RKO (cell line): ENCODE measurements at places on chromosomes 1 and 21.

DNA sequence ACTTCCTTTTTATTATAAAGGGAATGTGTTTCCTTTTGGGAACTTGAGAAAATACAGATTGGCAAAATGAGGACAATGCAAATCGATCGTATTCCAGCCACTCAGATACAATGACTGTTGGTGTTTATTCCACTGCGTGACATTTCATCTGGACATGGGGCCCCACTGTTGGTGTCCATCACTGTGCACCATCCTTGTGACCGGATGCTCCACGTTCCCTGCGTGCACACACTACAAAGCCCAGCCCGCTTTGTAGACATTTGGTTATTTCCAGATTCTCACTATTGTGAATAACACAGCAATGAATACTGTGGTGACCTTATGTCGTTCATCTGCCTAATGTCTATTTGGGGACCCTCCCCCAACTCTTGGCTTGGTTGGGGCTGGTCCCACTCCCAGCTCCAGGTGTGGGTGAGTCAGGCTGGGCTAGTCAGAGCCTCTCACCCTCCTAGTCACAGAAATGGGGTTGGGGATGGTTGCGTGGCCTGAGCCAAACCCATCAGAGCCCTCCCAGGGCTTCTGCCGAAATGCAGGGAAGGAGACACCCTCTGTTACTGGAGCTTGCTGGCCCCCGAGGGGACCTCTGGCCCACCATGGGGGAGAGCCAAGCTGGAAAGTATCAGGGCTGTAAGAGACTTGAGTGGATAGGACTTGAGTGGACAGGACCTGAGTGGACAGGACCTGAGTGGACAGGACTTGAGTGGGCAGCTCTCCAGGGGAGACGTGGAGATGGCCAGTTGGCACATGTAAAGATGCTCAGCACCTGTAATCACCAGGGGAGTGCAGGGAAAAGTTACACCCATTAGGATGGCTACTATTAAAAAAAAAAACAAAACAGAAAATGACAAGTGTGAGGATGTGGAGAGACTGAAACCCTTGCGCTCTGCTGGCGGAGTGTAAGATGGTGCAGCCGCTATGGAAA is 57.1 kb upstream of the ADARB1 start:
- no peak for DNase-seq

- no peak for DNase-seq
Measured at GRCh38 chr1:164926107-164926506, 367.1 kb downstream of the PBX1 start.

DNA sequence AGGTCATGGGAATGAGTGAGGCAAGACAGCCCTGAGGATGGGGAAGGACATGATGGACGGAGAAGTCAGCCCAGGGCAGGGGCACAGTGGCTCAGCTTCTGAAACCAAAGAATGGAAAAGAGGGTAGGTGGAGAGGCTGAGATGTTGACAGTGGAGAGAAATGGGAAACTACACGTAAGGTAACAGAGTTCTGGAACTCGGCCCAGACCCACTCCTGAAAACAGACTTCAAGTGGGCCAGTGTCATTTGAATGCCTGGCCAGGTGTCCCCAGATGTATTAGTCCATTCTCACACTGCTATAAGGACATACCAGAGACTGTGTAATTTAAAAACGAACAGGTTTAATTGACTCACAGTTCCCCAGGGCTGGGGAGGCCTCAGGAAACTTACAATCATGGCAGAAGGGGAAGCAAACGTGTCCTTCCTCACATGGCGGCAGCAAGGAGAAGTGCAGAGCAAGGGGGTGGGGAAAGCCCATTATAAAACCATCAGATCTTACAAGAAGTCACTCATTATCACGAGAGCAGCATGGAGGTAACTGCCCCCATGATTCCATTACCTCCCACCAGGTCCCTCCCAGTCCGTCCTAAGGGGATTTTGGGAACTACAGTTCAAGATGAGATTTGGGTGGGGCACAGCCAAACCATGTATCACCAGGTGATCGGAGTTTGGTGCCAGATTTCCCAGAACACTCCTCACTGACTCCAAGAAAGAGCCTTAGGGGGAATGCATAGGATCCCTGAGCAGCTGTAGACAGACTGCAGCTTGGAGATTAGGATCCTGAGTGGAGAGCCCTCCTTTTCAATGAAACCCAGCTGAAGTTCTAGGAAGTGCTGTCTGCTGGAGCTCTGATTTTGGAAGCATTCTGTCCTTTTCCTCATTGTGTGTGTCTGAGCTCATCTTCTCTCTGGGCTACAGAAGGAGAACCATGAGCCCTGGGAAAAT is 40.3 kb downstream of the FHAD1 start:
- no peak for DNase-seq

DNA sequence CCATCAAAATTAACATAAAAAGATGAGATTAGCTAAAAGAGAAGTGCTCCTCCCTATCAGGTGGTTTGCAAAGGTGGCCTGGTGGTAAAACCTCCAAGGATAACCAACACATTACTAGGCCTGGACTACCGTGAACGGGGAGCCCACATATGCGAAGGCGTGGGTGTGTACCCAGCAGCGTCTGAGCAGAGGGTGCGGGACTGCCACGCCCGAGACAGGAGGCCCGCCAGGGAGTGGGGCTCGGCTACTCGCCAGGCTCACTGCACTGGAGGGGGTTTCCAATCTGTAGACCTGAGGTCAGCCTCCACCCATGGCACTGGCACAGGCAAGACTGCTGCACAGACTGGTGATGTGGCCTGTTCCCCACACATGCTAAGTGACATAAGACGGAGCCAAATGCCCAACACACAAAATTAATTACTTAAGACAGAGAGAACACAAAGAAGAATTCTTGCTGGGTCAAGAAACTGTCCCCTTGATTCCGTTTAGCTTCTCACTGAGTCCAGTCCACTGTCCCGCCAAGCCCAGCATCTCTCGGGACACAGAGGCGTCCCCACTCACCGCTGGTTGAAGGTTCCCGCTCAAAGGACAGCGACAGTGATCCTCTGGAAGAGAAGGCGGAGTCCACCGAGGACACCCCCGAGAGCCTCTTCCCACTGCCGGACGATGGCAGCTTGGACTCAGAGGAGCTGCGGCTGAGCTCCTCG is 23.4 kb downstream of the RIPK4 start:
- DNase-seq: no peak

GRCh38 chr1:7450838-7451237 is 320.3 kb upstream of the VAMP3 start:
- no peak for DNase-seq

- DNase-seq: no peak
Measured at GRCh38 chr21:38740090-38740489, 65.6 kb upstream of the ETS2 start.

- DNase-seq: no peak
Measured at GRCh38 chr1:237507005-237507404, 383.7 kb downstream of the ZP4 start.

GRCh38 chr21:34311561-34312330 is 52.1 kb upstream of the KCNE2 start:
- DNase-seq: no peak

DNA sequence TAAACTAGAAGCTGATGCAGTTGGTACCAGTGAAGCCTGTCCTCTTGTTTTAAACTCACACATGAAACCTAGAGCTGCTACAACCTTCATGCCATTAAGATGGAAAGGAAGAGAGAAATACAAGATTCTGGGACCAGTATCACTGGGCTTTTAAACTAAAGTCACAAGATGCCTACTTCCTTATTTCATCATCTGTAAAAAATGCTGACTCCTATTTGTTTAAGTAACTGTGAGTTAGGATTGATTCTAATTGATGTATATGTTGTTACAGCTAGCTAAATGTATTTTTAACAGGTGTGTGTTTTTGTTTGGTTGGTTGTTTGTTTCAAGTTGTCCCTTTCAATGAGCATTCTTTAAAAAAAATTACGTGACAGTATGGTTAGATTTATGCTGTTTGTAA is 833.3 kb upstream of the PRMT6 start:
- no peak for DNase-seq

- no peak for DNase-seq
Measured at GRCh38 chr1:17119773-17120480, 676 bp upstream of the PADI2 start.

GRCh38 chr1:192350356-192350755 is 33.6 kb downstream of the RGS21 start:
- DNase-seq: no peak

- no peak for DNase-seq
Measured at GRCh38 chr1:57132993-57133622, 167.3 kb upstream of the C8B start.

GRCh38 chr1:40857737-40858136 is 4.4 kb downstream of the CITED4 start:
- DNase-seq: no peak

- DNase-seq: no peak
Measured at GRCh38 chr1:219294251-219294650, 120.6 kb downstream of the LYPLAL1 start.

DNA sequence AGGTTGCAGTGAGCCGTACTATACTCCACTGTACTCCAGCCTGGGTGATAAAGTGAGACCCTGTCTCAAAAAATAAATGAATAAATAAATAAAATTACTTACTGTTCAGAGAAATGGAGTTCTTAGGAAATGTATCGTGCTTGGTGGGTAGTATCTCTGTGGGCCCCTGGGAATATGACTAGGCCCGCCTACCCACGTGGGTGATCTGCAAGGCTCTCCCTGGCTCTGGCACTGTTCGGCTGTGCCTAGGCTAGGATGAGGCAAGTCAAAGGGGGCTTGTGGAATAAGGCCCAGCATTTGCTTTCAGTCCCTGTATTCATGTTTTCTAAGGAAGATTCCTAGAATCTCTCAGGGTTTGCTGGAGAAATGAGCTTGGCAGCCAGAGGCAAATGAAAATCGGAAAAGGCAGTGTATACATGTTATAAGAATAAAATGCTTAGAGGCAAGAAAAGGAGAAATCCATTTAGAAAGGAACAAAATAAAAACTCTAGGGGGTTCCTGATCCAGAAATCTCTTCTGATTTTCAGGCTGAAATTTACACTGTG is 4.5 kb upstream of the CSRP1 start:
- no peak for DNase-seq

- DNase-seq: no peak
Measured at GRCh38 chr1:198848649-198849048, 209.8 kb downstream of the PTPRC start.

DNA sequence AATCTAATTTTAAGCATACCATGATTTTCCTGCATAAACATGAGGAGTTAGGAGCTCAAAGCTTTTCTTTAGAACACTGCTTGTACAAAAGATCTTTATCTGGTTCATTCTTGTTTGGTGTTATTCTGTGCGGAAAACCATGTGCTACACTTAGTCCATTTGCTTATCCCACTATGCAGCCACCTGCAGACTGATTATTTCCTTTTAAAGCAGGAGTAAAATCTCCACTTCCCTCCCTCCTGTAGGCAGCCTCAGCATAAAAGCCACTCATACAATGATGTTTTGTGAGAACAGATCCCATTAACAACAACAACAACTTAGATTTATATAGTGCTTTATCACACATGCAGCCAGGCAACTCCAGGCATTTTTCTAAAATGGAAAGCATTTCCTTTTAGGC is 355.3 kb upstream of the NEGR1 start:
- DNase-seq: no peak

DNA sequence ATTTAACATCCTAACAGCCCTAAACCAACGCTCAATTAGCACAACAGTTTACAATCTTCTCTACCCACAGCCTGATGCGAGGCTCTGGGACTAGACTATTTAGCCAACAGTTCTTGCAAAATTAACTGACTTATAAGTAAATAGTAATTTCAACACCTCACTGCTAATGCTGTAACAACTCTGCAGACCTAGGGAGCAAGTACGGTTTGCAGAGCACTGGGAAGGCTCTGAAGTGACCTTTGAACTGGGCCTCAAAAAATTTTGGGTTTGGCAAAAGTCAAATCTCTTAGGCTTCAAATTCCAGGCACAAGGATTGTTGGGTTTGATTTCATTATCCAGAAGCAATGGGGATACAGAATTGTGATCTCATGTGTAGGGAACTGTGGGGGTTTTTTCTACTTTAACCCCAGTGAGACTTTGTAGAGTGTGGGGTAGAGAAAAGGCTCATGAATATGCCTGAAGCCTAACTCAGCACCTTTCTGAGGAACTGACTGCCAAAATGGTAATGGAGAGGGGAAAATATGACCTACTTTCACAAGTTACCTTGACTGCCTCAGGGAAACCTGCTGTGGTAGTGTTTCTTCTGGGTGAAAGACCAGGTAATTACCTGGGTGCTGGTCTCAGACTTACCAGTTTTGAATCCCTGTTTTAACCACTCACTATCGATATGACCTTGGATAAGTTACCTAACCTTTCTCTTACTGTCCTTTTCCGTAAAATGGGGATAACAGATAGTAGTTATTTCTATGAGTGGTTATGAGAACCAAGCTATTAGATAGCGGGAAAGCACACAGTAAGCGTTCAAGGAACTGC is 889 bp upstream of the TXLNA start:
- DNase-seq: no peak

DNA sequence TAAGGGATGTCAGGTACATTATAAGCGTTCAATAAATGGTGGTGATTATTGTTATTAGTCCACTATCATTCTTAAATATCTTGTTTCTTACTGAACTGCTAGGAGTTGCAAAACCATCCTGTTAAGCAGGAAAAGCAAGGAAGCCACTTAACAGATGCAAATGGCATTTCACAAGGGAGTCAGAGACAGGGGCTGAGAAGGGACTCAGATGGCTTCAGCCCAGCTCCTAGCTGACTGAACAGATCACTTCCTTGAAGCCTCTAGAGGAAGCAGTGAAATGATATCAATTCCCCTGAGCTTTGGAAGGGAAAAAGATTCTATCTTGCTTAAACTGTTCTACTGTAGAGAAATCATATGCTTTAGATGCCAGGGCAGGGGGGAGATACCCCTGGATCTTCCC is 151.5 kb downstream of the ST6GALNAC5 start:
- DNase-seq: no peak

DNA sequence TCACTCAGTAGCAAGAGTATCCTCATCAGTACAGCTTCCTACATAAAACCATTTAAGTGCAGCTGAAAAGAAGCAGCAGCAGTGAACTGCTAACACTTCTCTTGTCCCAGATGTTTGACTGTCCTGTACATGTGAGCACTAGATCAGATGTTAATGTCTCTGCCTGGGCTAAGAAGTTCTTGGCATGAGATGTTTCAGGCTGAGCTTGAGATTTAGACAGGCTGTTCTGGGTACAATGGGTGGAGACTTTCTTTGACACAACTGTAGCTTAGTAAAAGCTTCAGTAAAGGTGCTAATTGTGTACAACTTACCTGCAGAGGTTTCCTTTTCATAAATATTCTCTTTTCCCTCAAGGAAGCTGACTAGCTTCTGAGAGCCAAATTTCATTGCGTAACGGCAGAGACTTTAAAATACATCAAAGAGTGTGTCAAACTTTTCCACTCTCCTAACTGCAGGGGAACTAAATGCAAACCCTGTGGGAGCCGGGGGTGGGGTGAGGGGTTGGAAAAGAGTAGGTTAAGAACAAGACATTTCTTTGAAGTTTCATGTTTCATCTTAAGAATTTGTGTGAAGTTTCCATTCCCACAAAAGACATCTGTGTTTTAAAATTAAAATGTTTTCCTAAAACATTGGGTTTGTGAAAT is 82.1 kb upstream of the CCDC190 start:
- no peak for DNase-seq

DNA sequence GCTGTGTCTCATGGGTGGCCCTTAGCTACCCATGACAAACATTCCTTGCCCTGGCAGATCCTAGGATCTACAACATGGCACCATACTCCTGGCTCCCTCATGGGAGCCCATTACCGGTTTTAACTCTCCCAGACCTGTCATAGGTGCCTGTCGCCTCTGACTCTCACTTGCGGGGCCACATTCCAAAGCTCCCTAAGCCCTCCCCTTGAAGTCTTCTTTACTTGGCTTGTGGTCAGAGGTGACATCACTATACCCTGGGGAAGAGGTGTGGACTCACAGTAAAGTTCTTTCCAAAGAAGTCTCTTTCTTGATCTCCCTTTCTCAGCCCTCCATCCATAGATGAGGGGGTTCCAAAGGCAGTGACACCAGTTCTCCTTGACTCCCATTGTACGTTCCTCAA is 5.4 kb upstream of the SLAMF9 start:
- DNase-seq: no peak

- no peak for DNase-seq
Measured at GRCh38 chr21:38241029-38241740, 15.6 kb upstream of the KCNJ15 start.
